Fibroblast of pulmonary artery (primary cell): ENCODE measurements at places on chromosomes 11 and 22.

- no peak for DNase-seq
Measured at GRCh38 chr22:27149921-27150543, 492.6 kb downstream of the MIAT start.

DNA sequence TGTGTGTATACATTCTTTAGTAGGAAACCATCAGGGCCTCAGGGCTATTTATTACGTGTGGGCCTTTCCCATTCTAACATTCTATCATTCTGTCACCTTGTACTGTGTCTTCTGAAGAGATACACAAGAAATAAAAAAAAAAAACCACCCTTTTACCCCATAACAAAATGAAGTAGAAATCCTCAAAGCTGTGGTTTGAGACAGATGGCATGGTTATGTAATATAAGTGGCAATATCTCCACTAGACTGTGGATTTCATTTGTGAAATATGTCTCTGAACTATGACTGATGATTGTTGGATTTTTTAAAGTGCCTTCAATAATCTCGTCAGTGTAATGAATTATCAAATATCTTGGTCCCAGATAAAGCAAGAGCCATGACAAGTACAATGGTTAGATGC lies 150.0 kb upstream of the BLID start:
- no peak for DNase-seq

DNA sequence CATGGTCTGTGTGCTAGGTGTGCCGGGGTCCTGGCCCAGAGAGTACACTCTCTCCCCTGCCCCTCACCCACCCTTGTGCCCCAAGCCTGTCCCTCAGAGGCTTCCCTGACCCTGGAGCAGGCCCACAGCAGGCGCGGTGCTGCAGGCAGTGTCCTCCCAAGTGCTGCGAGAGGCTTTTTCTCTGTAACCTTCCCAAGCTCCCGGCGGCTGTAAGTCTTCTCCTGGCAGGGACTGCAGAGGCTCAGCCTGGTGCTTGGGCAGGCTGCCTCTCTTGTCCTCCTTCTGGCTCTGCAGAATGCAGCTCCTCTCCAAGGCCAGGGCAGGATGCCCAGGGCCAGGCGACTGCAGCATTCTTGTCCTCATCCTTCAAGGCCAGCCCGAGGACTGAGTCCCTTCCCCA lies 15.9 kb downstream of the RFPL1 start:
- no peak for DNase-seq

- DNase-seq: no peak
Measured at GRCh38 chr11:64136765-64137441, 29.0 kb downstream of the MACROD1 start.

- peak; percentile 66 for DNase-seq
Measured at GRCh38 chr11:112355726-112356125, 95.1 kb upstream of the PLET1 start.

DNA sequence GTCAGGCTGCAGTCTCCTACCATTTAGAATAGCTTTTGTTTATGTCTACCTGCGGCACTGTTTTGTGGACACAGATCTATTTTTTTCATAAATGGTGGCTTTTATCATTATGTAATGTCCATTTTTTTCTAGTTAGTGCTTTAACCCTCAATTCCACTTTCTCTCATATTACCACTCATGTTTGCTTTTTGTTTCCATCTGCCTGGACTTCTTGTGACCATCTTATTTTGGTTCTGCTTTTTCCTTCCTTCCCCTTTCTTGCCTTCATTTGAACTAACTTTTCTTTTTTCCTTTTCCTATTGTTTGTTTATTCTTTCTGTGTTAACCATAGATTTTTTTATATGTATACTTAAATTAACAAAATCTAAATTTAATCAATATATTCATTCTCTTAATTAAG lies 98.5 kb upstream of the SLC22A12 start:
- no peak for DNase-seq
